ENCODE measurements at places on chromosomes 4 and X.

DNA sequence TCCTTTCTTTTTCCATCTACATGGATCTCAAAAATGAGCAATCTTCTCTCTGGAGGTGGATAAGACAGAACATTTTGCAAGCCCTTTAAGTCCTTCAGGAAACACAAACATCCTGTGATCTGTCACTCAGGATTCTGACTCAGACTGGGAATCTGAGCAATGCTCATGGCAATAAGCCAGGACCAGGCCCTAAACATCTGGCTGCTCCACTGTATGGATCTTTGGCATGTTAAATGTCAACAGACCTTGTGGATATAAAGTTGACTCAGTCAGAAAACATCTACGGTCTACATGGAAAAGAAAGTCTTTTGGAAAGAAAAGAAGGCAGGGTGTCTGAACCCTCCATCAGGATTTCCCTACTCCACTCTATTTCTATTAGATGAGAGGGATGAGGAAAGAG, 17.8 kb upstream of the CHIC2 start:
- DNase-seq, result no peak

- no peak for DNase-seq
Measured at GRCh38 chrX:9682456-9682855, 83.2 kb downstream of the GPR143 start.

GRCh38 chr4:14924076-14924811, 78.0 kb upstream of the CPEB2 start:
- no peak for DNase-seq

- no peak for DNase-seq
Measured at GRCh38 chrX:100743009-100743607, 11.2 kb upstream of the SYTL4 start.

GRCh38 chrX:48578661-48579128, 4.4 kb downstream of the RBM3 start:
- no peak for DNase-seq

- no peak for DNase-seq
Measured at GRCh38 chrX:41332408-41333002, 1.5 kb upstream of the DDX3X start.

GRCh38 chr4:112857461-112857860, 192.0 kb upstream of the ANK2 start:
- DNase-seq, result no peak

GRCh38 chr4:11436673-11437072, 8.0 kb upstream of the HS3ST1 start:
- DNase-seq, result no peak

GRCh38 chr4:188551156-188551555, 411.9 kb downstream of the TRIML1 start:
- no peak for DNase-seq

DNA sequence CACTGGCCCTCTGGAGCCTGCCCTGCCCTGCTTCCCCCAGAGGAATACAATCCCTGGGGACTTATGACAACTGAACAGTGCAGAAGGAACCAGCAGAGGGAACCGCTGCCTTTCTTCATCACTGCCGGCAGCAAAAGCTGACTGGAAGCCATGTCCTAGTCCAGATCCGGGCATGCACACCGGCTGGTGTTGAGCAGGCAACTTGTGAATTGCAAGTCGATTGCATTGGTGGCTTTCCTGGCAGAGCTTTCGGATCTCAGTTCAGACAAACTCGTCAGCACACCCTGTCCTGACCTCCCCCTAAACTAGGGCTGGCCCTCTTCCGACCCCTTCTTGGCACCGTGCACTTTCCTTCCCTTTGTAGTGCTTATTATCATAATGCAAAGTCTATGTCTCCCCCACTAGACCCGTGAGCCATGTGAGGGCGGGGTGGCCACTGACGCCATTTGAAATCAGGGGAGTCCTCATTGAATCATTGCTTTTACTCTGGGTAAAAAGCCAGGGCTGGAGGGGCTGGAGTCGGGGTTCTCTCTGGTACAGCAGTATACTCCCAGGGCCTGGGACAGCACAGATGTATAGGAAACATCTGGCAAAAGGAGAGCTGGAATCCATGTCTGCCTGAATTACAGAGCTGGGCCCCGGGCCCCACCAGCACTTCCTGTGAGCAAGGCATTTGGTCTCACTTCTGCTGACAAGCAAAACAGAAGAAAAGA, 1.8 kb downstream of the ARHGAP4 start:
- no peak for DNase-seq

DNA sequence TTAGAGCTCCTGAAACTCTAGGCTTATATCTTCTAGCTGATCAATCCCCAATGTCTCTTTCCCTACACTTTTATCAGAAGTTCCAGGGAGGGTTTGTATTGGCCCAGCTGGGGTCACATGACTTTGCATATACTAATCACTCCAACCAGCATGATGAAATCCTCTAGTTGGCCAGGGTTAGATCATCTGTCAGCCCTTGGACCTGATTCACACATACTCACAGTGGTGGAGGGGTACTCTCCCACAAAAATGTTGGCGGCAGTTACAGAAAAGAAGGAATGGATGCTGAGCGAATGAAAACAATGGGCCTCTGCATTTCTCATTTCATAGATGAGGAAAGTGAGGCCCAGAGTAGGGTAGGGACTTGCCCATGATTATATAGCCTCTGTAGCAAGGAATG, 151.1 kb downstream of the PJA1 start:
- no peak for DNase-seq

DNA sequence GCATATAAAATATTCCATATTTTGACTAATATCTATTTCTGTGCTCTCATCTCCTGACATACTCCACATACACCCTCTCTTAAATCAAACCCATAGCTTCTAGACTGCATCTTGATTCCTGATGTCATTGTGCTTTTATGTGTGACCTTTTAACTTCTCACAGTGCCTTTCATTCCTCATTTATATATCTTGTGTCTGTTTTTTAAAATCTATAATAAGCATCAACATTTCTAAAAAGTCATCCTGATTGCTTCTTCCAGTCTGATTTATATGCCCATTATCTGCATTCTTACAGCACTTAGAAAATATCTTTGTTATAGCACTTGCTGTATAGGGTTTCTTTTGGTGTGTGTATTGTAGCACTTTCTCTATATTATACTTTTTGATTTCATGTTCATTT, 190.1 kb upstream of the ITM2A start:
- DNase-seq, result no peak

DNA sequence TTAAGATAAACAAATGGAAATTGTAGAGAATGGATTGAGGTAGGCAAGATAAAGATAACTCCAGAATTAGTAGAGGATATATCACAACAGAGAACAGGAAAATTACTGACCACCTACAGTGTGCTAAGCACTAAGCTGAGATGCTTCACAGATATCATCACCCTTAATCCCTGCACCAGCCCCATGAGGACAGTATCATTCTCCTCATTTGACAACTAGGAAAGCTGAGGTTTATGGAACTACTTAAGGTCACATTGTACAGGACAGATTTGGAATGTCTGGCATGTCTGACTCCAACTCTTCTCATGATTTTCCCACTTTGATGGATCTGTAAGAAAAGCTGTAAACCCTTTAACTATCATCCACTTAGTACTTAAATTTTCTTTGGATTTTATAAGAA, 95.5 kb downstream of the CASK start:
- DNase-seq, result no peak

DNA sequence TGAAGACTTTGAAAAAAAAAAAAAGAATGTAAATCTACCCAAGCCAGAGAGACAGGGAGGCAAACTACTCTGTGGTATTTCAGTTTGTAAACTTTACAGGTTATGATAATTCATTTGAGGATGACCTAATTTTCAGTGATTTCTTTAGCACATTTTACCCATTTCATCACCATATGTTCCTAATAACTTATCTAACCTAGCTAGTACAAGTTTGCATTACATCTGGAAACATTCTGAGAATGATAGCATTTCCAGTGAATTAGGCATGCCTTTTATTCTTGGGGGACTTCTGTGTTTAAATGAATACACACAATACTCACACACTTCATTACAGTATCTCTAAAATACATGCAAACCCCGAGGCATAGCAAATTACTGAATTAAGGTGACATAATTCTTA, 1055.5 kb downstream of the PCDH18 start:
- DNase-seq, result no peak

- DNase-seq, result peak; percentile 15
Measured at GRCh38 chr4:169791527-169792156, 33.9 kb upstream of the HPF1 start.

Data from NCI-H2171 (cell line).